Germinal center (tissue), 1 donor: ENCODE measurements at places on chromosomes 3 and 15.

GRCh38 chr3:65979162-65979561 is 59.6 kb downstream of the MAGI1 start:
- no peak for DNase-seq

DNA sequence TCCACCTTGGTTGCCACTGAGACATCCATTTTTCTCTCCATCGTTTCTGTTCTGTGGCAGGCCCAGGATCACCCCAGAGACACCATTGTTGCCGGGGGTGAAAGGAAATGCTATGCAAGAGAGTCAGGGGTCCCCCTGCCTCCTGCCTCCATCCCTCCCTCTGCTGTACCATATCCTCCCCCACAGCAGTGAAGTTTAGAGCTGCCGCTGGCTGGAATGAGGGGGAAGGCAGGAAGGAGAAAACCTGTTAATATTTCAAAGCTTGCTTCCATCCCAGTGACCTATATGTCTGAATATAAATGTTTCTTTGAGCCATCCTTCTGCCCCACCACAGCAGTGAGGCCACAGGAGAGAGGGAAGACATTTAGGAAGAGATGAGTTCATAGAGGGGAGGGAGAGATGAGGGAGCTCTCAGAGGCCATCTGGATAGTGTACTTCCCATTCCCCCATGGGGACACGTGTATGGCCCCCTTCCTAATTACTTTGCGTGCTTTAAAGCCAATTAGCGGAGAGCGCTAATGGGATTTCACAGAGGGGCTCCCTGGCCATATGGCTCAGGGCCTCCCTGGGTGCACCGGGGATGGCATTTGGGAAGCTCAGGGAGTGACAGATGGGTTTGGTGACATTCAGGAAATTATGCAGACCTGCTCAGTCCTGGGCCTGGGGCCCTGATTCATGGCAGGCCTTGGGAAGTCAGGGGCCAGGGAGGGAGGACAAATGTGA is 40.4 kb upstream of the CHRNB4 start:
- DNase-seq: no peak

DNA sequence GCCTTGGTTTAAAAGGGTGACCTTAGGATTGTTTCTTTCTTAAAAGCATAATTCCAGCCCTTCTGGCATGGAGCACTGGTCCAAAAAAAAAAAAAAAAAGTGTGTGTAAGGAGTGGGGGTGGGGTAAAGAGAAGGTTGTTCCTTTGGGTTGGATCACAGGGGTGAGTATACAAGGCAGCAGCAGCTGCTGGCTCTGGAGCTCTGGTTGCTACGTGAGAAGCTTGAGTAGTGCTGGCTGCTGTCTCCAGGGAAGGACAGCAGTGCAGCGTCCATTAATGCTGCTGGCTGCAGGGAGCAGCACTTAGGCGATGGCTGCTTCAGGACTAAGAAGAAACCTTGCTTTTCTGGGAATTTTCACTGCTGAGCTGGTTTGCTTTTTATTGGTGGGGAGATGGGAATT is 2.3 kb downstream of the SETD5 start:
- no peak for DNase-seq

DNA sequence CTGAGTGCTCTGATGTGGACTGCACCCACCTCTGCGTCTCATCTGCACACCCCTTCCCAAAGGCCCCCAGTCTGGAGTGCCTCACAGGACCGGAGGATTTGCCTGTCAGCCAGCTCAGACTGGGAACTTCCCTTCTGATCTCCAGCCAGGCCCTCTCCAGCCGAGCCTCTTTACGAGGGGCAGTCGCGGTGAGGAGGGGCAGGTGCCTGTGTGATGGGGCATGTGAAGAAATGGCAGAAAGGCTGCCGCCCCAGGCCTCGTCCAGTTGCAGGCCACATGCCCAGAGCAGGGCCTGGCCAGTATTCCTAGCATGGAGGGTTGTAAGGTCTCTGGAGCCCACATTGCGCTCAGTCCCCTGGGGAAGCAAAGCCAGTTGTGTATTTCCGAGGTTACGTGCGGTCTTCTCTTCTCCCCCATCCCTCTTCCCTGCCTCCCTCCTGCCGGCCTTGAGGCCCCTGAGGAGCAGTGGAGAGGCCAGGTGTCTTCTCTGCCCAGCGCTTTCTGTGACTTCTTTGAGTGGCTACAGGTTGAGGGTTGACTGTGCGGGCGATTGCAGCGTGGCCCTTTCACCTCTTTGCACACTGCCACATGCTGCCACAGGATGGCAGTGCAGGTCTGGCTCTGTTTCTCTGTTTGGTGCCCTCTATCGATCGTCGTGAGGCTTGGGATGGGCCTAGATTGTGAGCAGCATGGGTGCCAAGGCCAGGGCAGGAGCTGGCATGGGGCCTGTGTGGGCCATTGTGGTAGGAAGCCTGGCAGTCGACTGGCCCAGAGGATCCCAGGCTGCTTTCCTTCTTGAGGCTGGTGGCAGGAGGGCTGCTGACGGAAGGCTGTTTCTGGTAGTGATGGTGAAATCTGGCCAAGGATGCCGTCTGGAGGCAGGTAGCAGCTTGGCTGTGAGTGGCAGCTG is 5.3 kb downstream of the CLK3 start:
- peak; percentile 90 for DNase-seq

DNA sequence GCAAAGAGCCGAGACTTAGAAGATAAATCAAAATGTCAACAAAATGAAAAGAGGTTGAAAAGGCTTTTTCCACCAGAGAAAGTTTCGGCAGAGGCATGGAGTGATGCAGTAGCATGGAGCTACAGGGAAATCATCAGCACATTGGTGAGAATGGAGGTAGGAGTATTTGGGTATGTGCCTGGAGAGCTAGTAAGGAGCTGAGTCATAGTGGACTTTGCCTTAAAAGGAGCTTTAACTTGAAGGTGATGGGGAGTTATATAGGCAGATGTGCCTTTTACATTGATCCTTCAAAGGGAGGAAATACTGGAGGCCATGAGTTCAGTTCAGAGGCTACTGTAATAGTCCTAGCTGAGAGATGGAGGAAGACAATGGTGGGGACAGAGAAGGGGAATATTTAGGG is 44.3 kb downstream of the IL5RA start:
- no peak for DNase-seq

DNA sequence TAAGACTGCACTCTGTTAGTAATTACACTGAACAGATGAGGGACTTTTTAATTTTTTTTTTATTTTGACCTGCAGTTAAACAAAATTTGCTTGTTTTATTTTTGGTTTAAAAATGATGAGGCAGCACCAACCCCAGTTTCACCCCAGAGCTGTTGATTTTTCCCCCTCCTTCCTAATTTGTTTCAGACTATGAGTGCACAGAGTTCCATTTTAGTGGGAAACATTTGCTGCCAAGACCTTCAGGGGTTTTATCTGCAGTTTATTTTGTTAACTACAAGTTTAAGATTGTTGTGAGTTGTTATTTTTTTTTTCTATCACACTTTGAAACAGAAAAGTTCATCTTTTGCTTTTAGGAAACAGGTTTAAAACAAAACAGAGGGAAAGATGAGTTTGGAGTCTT is 455.9 kb upstream of the NR2F2 start:
- DNase-seq: no peak

GRCh38 chr3:111392894-111393398 is 149.1 kb upstream of the CD96 start:
- DNase-seq: no peak

GRCh38 chr3:76991165-76991564 is 48.7 kb upstream of the ROBO2 start:
- no peak for DNase-seq
